ENCODE measurements at places on chromosomes 4 and X.

- DNase-seq = no peak
These were observed 3.8 kb downstream of the SCML1 start for GRCh38 chrX:17741123-17741511.

GRCh38 chrX:97215186-97215585 is 331.5 kb downstream of the RPA4 start:
- DNase-seq = peak; percentile 40

DNA sequence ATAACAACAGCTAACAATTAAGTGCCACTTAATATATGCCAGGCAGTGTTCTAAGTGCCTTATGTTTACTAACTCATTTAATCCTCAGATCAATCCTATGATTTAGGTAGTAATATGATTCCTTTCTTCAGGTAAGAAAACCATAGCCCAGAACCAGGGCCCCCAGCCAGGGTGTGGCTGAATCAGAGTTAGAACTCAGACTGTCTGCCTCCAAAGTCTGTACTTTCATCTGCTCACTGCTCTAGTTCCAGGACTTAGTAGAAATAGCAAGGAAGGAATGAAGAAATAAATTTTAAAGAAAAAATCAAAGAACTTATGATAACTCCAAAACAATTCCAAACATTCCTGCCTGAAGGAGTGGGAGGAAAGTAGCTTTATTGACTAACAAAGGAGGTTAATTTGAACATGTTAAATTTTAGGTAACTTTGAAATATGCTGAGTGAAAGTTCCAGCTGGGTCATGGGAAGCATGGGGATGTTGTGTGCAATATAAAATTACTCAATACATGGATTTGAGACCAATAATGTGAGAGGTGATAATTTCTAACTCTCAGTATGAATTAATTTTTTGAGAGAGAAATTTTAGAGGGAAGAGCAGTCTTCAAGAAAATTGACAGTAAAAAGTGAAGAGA is 8.8 kb upstream of the ADH1C start:
- DNase-seq = peak; percentile 41

- DNase-seq = peak; percentile 52
These were observed 71.5 kb downstream of the ARHGEF9 start for GRCh38 chrX:63713526-63713925.

DNA sequence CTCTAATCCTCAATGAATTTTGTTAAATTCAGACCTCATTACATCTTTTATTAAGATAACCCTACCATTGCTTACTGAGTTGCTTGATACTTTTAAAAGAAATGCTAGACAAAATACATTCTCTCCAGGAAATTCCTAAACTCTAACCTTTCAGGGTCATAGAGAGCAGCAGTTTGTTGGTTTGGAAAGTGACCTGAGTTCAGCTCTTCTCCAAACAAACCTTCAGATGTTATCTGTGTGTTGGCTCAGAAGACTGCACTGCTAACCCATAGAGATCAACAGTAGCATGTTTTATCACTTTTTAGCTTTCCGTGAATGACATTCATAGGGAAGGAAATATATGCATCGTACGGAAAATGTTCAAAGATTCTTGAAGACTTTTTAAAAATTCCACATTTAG is 101.8 kb upstream of the VEGFC start:
- no peak for DNase-seq

GRCh38 chr4:188821500-188821899 is 682.3 kb downstream of the TRIML1 start:
- no peak for DNase-seq

DNA sequence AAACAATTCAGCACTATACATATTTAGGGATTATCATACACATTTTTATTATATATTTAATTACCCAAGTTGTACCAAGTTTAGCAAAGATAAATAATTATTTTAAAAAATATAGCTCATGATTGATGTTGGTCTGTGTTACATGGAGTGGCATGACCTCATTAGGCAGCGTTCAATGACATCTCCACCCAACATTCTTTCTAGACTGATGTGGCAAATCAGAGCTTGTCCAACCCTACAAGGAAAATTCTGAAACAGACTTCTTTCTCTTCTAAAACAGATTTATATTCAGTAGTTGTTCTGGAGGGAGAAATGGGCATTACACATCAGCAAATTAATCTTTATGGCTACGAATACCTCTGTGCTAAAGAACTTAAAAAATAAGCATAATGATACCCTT is 189.7 kb downstream of the PDGFC start:
- peak; percentile 51 for DNase-seq

DNA sequence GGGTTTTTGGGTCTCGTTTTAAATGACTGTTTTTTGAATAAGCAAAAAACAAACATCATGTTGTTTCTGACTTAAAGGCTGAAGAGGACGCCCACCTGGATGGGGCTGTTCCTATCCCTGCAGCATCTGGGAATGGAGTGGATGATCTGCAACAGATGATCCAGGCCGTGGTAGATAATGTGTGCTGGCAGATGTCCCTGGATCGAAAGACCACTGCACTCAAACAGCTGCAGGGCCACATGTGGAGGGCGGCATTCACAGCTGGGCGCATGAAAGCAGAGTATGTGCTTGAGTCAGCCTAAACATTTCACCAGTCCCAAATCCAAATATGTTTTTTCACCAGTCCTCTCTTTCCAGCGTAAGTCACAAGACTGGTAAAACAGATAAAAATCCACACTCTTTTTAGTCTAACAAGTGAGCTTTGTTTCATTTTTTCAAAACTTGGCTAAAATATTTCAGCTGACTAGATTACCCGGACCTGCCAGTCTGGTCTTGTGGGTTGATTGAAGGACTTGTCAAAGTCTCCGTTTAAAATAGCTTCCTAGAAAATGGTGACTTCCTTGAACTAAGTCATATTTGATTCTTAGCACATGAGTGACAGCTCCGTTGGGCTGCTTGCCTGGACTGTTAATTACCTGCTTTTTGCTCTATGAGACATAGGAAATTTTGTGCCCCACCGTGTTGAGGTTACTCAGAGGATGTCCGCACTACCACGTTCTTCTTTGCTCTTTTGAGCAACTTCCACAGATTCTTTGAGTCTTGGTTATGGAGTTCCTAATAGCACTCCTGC is 20.8 kb downstream of the ENOPH1 start:
- DNase-seq = peak; percentile 17

GRCh38 chr4:134628066-134628465 is 426.5 kb upstream of the PABPC4L start:
- DNase-seq = no peak

DNA sequence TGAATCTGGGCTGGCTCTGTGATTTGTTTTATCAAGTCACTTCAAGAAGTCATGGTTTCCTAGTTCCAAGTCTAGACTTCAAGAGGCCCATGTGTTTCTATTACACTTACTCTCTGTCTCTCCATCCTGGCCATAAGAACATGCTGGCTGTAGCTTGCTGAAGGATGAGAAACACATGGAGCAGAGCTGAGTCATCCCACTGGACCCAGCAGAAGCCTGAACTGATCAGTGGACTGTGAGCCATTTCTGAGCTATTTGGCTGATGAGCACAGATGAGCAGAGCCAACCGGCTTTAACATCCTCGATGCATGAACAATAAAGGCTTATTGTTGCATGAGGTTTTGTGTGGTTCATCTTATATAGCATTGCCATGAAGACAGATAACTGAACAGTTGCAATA is 290.6 kb upstream of the BOD1L1 start:
- DNase-seq = peak; percentile 99

GRCh38 chr4:2069986-2070385 is 10.9 kb downstream of the NAT8L start:
- DNase-seq = no peak

DNA sequence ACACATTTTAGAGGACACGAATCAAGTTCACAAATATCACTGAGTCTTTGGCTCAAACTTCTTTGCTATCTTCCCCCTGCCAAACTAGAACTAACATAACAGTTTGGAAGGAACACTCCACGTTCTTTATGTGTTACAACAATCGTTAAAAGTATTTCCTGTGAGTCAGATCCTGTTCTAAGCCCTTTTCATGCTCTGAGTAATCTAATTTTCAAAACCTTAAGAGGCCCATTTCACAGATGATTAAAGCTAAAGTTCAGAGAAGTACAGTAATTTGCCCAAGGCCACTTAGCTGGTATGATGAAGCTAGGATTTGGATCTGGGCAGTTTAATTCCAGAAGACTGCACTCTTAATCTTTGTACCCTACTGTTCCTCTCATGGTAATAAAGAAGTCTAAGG is 854.4 kb upstream of the INTU start:
- DNase-seq = peak; percentile 88

- peak; percentile 30 for DNase-seq
These were observed 807 bp downstream of the USP9X start for GRCh38 chrX:41085878-41086626.

- DNase-seq = no peak
These were observed 157.6 kb downstream of the TENM3 start for GRCh38 chr4:182400790-182401189.

DNA sequence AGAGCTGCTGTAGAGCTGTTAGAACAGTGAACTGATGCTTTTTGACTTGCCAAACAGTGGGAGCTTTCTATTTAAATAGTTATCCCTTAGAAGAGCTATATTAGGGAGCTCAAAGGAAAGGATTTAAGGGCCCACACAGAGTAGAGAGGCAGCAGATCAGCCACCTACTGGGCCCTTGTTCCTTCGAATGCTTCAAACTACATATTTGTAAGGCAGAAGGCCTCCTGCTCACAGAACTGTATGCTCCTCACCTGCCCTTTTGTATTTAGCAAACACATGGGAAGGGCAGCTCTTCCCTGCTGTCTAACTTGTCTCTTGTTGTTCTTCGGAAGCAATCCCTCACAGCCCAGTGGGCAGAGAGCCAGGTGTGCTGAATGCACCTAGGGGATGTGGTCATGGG is 38.0 kb downstream of the IL1RAPL1 start:
- DNase-seq = no peak

GRCh38 chr4:84298023-84298718 is 200.9 kb downstream of the NKX6-1 start:
- no peak for DNase-seq

DNA sequence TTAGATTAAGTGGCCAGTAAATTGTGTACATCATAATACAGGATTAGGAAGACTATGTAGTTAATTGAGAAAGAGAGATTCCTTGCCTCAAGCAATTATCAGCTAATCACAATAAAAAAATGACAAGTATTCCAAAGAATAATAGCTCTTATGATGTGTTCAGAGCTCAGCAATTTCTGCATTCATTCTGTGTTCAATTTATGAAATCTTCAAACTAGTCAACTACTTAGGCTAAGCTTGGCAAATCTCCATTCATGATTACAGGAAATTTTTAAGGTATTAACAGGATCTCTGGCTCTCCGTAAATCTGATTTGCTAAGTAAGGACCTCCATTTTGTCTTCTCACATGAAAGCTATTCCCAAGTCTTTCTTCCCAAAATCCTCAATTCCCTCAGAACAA is 256.9 kb upstream of the TEX13A start:
- DNase-seq = no peak

GRCh38 chr4:182492423-182492822 is 249.2 kb downstream of the TENM3 start:
- peak; percentile 68 for DNase-seq

GRCh38 chrX:43745938-43746721 is 90.0 kb downstream of the MAOA start:
- peak; percentile 2 for DNase-seq

GRCh38 chr4:141891260-141892120 is 255.1 kb downstream of the IL15 start:
- no peak for DNase-seq

GRCh38 chrX:39823854-39824253 is 273.9 kb downstream of the BCOR start:
- DNase-seq = no peak

- DNase-seq = no peak
These were observed 173.9 kb upstream of the FTHL17 start for GRCh38 chrX:31245714-31246113.

- DNase-seq = no peak
These were observed 931 bp downstream of the DDX60 start for GRCh38 chr4:168317621-168318020.

- DNase-seq = peak; percentile 23
These were observed 53.0 kb downstream of the JADE3 start for GRCh38 chrX:46965125-46965758.

DNA sequence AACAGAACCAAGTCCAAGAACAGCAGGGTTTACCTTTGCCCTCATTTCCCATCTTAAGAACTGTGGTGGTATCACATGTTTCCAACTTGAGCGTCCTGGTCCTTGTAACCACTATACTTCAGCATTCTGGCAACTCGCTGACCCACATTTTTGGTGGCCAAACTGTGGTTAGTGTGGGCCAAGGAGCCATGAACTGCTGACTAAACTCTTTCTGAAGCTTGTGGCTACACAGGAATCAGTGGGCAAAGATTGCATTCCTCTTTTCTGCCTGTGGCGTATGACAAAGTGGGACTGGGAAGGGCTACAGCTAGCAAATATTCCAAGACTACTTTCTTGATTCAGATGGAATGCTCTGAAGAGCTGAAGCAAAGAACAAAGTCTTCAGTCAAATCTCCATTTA is 106.3 kb upstream of the MID1 start:
- peak; percentile 92 for DNase-seq

DNA sequence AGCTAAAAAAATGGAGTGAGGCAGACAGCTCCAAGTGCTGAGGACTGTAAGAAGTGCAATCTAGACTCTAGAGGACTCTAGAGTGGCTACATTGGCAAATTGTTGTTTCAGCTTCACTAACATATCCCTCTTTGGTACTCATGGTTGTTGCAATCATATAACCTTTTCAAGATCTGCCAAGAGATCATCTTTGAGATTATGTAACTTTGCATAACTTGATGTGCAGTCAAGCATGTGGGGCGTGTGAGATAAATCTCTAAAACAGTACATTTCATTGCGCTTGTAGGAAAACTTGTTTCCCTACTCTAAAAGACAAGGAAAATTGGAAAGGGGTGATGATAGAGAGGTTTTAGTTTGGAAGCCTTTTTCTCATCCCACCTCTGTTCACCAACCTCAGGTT is 11.2 kb upstream of the BRS3 start:
- DNase-seq = no peak

- no peak for DNase-seq
These were observed 46.6 kb downstream of the TSPAN7 start for GRCh38 chrX:38607976-38608375.

DNA sequence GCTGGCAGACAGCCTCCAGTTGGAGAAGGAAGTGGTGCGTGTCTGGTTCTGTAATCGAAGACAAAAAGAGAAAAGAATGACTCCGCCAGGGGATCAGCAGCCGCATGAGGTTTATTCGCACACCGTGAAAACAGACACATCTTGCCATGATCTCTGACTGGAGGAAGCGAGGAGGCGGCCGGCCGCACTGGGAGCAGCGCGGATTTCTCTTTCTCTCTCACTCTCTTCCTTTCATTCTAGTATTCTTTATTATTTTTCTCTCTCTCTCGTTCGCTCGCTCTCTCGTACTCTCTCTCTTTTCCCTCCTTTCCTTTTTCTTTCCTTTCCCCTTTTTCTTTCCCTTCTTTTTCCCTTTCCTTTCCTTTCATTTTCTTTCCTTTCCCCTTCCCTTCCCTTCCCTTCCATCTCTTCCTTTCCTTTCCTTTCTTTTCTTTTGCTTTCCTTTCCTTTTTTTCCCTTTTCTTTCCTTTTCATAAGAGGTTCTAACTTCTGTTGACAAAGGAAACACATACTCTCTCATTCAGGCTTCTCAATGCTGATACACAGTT is 1.2 kb downstream of the POU3F4 start:
- no peak for DNase-seq

Data from AG10803 (cell line).